CD4-positive, alpha-beta T cell treated with Interleukin-2 at 100 ng/mL for 4 hours (primary cell): ENCODE measurements at places on chromosomes 6 and 20.
A peak's percentile ranks its signal among the peaks of the same experiment; 100 is the strongest.

GRCh38 chr6:62390401-62390800 lies 104.4 kb upstream of the KHDRBS2 start:
- no peak for DNase-seq

DNA sequence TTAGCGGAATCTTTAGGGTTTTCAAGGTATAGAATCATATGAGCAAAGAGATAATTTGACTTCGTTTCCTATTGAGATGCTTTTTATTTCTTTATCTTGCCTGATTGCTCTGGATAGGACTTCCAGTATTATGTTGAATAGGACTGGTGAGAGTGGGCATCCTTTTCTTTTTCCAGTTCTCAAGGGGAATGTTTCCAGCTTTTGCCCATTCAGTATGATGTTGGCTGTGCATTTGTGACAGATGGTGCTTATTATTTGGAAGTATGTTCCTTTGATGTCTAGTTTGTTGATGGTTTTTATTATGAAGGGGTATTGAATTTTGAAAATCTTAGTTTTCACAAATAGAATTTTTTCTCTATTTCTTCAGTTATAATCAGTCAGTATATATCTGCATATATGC lies 656.6 kb upstream of the MAP3K7 start:
- DNase-seq, result no peak

- DNase-seq, result no peak
Observed at GRCh38 chr20:52401431-52401830, 209.9 kb upstream of the ZFP64 start.

DNA sequence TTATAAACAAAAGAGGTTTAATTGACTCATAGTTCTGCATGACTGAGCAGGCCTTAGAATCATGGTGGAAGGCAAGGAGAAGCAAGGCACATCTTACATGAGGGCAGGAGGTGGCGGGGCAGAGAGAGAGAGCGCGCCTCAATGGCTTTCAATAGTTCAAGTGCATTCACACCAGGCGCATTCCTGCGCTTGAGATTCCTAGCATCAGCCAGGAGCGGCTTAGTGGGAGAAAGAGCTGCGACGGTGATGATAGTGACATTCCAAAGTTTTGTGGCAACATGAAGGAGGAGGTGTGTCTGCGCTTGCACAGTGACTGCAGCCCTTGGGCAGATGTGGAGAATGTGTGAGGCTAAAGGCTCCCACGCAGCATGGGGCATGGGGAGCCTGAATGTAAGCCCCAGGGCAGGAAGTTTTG lies 25.0 kb upstream of the EMILIN3 start:
- DNase-seq, result no peak

DNA sequence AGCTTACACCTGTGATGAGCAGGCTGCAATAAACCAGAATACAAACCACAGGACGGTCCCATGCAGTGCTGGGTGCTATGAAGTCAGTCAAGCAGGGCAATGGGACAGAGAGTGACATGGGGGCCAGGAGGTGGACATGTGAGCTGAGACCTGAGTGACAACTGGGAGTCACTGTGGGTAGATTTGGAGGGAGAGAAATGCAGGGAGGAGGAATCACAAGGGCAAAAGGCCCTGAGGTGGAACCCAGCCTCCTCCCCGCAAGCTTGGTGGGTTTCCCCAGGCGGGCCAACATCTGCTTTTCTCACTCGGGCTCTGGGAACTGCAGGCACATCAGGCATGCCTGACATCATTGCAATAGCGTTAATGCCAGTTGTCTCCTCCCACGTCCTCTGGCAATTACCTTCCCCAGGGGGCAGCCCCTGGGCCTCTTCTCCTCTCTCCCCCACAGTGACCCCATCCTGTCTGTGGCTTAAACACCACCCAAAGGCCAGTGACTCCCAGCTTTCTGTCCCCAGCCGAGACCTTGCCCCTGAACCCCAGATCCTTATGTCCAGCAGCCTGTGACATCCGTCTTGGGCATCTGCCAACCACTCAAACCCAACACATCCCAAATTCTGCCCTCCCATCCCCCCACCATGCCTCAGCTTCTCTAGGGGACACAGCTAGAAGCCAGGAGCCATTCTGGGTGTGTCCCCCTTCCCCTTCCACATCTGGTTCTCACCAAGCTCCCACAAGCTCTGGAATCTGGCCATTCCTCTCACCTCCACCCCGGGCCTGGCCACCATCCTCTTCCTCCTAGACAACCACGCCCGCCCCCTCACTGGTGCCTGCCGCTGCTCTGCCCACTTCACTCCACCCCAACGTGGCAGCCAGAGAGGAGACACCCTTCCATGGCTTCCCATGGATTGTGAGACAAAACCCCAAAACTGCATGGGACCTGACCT lies 28.2 kb downstream of the PDRG1 start:
- no peak for DNase-seq

DNA sequence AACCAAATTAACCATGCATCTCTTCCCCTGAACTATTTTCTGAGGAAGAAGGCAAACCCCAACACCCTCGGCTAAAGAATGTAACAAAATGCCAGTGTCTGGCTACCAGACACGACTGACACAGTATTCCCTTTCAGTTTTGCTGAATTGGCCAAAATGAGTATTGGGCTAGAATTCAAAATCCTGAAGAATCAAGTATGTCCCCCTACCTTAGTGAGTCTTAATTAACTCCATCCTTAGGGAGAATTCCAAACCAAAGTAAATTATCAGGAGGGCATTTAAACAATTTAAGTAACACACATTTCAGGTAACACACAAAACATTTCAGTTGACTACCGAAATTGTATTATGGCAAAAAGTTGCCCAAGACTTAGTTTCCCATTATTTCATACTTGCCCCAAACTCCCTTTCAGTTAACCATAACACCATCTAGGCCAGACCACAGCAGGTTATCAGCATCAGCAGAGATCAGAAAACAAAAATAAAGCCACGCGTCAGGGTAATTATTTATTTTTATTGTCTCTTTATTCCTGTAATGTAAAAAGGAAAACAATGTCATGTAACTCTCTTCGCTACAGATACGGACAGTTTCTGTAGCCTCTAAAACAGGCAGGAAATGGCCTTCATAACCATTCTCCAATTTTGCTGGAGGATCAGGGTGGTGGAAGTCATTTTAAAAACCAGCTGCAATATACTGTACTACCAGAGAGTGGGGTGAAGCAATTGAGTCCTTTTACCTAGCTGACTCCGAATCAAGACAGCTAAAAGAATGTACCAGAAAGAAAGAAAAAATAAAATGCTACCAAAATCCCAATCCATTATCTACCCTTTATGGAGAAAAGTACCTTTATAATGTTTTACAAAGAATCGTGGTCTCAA lies 1.9 kb downstream of the SNX5 start:
- peak; percentile 50 for DNase-seq

GRCh38 chr6:109790131-109790530 lies 99.0 kb downstream of the FIG4 start:
- no peak for DNase-seq

DNA sequence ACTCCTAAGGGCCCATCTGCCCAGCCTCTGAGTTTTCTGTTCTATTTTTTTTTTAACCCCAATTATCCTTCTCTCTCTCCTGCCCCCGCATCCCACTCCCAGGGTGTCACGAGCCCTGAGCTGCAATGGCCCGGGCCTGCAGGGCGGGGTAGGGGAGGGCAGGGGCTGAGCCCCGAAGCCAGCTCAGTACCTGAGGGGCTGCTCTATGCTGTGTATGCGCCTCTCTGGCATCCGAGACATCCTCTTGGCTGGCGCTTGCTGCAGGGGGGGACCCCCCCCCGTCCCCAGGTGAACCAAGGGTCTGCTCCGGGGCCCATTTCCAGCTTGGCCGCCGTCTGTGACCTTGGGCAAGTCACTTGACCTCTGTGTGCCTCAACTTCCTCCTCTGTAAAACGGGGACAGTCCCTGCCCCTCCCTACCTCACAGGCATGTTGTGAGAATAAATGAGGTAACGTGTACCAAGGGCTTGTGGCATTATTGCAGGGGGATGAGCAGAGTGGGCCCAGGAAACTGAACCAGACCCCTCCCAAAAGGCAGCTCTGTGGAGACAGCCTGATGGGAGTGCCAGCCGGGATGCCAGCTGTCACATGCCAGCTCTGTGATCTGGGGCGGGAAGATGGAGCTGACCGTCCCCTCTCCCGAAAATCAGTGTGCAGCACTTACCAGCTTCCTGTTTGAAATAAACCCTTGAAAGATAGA lies 13.0 kb upstream of the MYL9 start:
- no peak for DNase-seq

- no peak for DNase-seq
Observed at GRCh38 chr20:48308882-48309281, 518.9 kb downstream of the PREX1 start.

GRCh38 chr20:16479666-16480065 lies 93.6 kb downstream of the KIF16B start:
- no peak for DNase-seq

GRCh38 chr20:19936466-19937200 lies 80.5 kb upstream of the NAA20 start:
- no peak for DNase-seq

DNA sequence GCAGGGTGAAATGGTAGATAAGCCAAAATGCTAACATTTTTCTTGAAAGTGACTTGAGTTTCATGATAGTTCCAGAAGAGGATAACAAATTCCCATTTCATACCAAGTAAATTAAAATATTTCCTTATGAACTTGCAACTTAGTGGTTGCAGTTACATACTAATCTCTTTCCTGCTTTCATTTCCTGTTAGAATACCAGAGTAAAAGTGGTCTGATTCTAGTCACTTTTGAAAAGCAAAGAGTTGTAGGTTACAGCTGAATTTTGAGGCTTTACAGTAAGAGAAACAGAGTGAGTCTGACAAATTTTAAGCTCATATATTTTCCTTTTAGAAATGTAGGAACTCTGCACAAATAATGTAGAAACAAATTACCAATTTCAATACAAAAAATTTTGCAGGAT lies 117.4 kb downstream of the ZFAND3 start:
- no peak for DNase-seq

DNA sequence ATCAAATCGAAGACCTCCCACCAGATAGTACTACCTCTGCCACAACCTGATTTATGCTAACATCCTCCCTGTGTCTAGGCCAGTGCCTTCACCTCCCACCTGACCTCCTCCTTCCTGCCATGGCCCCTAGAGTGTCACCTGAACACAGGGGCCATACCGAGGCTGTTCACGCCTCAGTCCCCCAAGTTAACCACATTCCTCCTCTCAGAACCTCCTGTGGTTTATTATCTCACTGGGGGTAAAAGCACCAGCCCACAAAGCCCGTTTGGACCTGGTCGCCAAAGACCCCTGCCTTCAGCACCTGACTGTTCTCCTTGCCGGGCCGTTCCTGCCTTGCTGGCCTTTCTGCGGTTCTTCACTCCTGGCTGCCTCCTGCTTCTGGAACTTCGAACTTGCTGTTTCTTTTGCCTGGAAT lies 13.7 kb downstream of the MAS1 start:
- DNase-seq, result no peak

GRCh38 chr6:6815732-6816131 lies 227.2 kb downstream of the LY86 start:
- DNase-seq, result no peak

DNA sequence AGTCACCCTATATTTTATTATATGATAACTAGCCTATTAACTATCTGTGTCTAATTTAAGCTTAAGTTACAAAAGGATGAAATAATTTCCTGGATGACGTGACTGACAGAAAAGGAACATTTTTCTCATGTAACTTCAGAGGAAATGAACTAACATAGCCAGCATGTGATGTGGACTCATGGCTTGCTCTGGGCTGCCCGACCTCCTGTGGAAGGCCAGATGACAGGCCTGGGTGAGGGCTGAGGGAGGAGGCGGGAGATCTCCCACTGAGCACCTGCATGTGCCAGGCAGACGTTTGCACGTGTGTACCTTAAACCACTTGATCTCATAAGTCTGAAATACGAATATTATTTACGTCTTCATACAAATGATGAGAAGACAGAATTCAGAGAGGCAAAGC lies 321.1 kb downstream of the SYNE1 start:
- DNase-seq, result no peak

DNA sequence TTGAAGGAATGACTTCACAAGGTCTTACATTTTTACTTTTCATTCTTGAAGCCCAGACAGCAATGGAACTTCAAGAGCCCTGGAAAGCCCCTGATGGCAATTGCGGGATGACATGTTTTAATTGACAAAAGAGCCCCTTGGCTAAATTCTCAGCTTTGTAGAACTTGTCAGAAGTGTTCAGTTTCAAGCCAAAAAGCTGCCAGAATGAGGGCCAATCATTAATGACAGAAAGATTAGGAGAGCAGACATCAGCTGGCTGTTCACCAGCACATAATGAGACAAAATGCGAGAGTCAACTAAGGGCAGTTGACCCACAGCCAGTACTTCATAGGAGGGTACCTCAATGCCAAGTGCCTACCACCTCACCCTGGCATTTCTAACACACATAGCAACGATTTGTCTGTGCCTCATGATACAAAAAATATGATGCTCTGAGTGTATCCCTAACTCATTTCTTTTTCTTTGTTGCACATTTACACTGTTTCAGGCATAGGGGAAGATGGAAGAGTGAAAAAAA lies 243.1 kb downstream of the MYLK4 start:
- DNase-seq, result no peak

- no peak for DNase-seq
Observed at GRCh38 chr20:51803148-51803854, 980 bp upstream of the SALL4 start.

- DNase-seq, result no peak
Observed at GRCh38 chr6:5746053-5746758, 260.5 kb downstream of the NRN1 start.

GRCh38 chr6:87104667-87105066 lies 9.8 kb upstream of the CGA start:
- no peak for DNase-seq

- no peak for DNase-seq
Observed at GRCh38 chr6:161882196-161882765, 608.4 kb upstream of the AGPAT4 start.

GRCh38 chr6:122806291-122806690 lies 17.2 kb downstream of the SMPDL3A start:
- DNase-seq, result no peak

DNA sequence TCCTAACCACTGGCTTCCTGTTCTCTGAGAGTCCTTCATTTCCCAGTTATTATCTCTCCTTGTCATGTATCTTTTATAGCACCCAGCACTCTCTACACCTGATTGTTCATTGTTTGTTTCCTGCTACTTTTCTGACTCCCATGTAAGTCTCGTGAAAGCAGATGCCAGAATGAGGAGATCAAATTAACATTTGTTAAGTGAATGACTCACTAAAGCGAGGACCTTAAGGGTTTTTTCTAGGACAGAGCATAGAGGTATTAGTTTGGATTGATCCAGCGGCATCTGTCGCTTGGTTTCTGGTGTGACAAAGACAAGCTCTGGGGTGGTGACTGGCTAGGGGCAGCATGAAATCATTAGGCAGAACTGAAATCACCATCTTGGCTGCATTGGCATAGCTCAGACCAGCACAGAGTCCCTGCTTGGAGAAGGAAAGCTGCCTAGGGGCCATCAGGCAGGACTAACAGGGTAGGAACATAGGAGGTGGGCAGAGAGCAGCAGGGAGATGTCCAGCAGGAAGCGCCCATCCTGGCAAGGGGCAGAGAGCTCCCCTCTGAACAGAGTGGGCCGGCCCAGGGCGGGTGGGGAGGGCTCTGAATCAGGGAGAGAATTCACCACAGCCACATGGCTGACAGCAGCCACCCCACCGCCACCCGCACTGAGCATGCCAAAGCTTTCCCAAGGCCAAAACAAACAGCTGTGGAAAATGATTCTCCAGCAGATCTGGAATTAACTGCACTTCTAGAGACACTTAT lies 97.1 kb upstream of the CEP85L start:
- DNase-seq, result no peak
